ENCODE measurements at places on chromosomes 4 and X.

DNA sequence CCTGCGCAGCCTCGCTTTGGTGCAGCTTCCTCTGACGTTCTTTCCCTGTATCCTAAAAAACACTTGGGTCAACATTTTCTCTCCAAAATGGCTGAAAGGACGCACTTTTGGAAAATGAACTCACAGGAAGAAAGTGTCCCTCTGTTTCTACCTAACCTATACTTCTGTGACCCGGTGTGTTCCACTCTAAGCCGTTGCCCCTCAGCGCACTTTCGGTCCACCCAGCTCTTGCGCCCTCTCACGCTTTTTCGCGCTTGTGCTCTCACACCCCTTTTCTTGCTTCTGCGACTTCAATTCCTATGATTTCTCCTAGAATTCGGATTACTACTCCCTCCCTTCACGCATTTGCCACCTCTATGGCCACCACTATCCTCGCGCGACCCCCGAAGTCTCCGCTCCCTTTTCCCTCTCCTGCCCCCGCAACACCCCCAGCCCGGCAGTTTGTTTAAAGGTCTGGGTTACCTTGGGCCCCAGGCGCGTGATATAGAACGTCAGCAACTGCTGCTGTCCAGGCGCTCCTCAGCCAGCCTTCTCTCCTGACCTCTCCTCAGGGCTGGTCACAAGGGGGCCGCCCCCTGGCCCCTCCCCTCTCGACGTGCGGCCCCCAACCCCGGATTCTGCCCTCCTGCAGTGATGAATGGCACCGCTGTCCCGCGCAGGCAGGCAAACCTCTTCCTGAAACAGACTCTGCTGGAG lies at the start of gene USP51:
Gene USP51, minus strand, starts transcription at position 535 of the 696 bp plus-strand sequence. CDS start 909 bp downstream, outside the sequence.
- DNase-seq, result peak; percentile 12

DNA sequence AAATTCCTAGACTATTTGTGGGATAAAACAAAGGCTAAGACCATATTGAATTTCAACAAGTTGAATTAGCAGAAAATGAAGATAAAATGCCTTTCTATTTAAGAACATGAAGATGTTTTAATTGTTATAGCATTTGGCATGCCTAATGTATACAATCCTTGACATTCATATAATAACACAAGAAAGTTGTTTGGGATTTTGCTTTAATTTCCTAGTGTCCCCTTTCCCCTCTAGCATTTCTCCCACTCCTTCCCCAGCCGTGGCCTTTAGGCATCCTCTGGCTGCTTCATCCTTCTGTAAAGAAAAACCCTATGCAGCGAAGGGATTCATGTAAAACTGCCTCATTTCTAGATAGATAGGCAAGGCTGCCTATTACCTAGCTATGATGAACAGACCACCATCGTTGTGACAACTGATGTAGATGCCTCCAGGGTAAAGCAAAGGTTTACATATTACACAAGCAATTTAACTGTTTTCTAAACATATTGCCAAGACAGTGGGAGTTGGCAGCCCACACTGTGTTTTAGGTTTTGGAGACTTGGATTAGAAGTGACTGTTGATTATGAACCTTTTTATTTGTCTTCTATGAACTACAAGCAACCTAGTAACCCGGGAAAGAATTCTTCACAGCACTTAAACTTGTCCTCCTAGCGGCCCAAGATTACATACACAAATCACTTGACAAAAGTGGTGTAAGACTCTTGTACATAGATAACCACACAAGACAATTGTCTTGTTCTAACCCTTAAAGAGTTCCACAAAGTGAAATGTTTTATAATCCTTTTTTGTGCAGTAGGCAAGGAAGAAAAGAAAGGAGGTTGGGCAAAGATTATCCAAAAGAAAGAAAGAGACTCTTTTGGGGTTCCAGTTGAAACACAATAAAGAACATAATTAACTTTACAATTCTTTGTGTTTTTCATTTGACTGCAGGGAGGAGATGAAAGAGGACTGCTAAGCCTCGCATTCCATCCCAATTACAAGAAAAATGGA lies 59.9 kb downstream of the HHIP start:
- no peak for DNase-seq

- DNase-seq, result no peak
These were observed 215.2 kb upstream of the PSAPL1 start for GRCh38 chr4:7649741-7650531.

- no peak for DNase-seq
These were observed 42.1 kb upstream of the HOPX start for GRCh38 chr4:56723201-56723605.

DNA sequence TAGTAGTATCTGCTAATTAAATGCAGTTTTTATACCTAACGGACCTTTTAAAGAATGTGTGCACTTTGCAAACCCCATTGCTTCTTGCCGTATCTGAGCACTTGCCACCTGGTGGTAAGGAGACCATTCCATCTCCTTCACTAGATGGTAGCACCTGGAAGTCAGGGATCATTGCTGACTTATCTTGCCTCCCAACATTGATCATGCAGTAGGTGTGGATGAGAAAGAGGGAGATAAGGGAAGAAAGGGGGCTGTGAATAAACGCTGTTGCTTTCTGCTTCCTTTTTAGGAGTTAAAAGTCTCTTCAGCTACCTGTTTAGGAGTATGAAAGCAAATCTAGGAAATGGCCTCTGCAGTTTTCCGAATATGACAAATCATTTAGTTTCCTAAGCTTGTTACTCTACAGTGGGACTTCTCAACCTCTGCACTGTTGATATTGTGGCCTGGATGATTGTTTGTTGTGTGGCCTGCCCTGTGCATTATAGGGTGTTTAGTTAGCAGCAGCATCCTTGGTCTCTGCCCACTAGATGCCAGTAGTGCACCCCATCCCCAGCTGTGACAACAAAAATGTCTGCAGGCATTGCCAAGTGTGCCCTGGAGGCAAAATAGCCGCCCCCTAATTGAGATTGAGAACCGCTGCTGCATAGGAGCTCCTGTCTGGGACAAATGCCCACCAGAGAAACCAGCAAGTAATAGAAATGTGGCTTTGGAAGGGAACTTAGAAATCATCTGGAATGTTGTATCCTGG lies 38.8 kb downstream of the GAB1 start:
- DNase-seq, result no peak

GRCh38 chr4:89324671-89325070 lies 17.1 kb upstream of the GPRIN3 start:
- DNase-seq, result no peak

GRCh38 chr4:14415146-14415545 lies 587.1 kb upstream of the CPEB2 start:
- DNase-seq, result no peak

- DNase-seq, result no peak
These were observed 124.0 kb downstream of the HMX1 start for GRCh38 chr4:8747467-8748235.

DNA sequence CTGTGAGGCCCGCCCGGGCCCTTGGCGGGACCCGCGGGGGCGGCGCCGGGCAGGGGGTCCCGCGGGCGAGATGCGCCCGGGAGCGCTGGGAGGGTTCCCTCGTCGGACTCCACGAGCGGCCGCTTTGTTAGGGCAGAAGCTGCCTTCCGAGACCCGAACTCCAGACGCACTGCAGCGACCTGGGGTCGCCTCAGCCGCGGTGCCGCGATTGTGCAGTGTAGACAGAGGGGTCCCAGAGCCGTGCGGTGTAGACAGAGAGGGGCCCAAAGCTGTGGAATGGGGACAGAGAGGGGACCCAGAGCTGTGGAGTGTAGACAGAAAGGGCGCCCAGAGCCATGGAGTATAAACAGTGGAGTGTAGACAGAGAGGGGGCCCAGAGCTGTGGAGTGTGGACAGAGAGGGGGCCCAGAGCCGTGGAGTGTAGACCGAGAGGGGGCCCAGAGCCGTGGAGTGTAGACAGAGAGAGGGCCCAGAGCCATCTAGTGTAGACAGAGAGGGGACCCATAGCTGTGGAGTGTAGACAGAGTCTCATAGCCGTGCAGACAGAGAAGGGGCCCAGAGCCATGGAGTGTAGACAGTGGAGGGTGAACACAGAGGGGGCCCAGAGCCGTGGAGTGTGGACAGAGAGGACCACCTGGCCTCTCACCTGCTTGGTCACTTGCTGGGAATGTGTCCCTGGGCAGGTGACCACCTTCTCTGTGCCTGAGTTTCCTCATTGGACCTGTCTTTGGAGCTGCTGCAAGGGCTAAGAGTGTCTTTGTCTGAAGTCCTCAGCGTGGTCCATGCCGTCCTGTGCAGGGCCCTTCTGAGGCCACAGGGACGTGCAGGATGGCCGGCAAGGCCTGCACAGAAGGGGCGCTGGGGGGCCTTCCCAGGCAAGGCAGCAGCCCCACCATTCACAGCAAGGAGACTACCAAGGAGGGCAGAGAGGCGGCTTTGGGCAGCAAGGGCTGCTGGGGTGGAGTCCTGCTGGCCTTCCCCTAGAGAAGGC lies 875 bp downstream of the RGS12 start:
- DNase-seq, result peak; percentile 27

DNA sequence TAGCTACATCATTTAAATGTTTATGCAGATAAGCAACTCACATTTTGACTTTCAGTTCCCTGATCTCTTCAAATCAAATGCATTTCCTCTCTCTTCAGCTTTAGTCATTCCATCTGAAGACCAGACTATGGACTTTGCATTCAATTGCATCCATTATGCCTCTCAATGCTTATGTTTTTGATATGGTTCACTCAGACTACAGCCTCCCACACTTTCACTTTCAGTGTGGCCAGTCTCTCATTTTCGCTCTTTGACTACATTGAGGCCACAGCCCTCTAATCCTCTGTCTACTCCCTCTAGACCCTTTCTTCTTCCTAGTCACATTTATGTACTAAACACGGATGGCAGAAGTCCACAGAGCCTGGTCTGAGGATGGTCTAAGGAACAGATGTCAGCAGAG lies 24.5 kb upstream of the VEGFC start:
- no peak for DNase-seq

GRCh38 chr4:150710770-150711375 lies 128.9 kb downstream of the MAB21L2 start:
- DNase-seq, result no peak

Measured in HEK293T (cell line).